ENCODE measurements at places on chromosomes 12 and 14.

- DNase-seq = no peak
These were observed 82.6 kb upstream of the PTPRB start for GRCh38 chr12:70719672-70720420.

GRCh38 chr12:109963743-109964429 lies 32.3 kb downstream of the GIT2 start:
- no peak for DNase-seq

GRCh38 chr14:57380935-57381334 lies 9.5 kb upstream of the NAA30 start:
- DNase-seq = no peak

DNA sequence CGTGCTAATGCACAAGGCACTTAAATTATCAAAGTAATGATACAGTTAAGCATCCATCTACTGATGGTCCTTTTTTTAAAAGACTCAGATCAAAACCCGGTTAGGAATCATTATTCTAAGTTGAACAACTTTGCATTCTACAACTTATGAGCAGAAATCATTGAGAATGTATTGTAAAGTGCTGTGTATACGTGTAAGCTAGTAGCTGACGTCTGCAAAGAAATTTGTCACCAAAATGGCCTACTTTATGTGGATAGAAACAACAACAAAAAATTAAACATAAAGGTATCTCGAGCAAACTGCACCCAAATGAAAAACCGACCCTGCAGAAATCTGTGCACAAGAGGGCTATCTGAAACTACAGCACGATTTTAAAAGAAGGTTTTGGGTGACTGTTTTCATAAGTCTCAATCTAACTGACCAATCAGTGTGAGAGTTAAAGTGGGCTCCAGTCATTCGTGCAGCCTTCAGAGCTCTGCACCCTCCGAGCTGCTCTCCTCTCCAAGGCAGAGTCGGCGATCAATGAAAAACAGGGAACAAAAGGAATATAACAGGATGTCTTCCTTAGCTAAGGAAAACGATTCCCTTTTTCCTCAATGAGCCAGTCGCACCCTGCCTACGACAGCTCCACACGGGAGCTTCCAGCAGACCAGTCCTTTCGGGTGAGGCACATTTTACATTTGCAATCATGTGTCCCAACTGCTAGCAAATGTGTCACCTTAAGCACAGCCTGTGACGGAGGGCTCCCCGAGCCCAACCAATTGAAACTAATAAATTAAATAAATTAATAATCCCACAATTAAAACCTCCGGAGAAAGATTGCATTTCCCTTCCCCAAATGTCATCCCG lies 200.7 kb upstream of the FOXN3 start:
- DNase-seq = no peak

GRCh38 chr12:98579835-98580234 lies 13.7 kb upstream of the SLC25A3 start:
- DNase-seq = no peak

DNA sequence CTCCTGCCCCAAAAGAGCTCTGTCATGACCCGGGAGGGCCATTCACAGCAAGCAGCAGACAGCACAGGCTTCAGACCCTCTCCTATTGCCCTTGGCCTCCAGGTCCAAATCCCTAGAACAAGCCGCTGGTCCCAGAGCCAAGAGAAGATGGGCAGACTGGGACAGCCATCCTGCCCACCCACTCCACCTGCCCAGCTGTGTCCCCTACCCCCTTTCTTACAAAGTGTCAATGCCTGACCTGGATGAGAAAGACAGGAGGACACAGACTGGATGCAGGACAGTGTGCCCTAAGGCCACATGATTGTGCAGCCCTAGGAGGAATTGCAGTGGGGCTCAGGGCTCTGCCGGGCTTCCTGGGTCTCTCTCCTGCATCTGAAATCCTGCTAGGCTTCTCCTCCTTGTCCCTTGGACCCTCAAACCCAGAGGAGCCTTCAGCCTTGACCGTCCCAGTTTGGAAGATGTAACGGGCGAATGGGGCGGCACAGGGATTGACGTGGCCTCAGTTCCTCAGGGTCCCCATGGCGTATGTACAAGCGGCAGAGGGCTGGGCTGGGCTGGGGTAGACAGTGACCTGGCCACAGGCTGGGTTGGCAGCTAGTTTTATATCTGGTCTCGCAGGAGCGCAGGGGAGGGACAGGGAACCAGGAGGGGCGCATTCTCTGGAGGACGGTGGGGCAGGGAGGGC lies 27.1 kb upstream of the BCDIN3D start:
- no peak for DNase-seq

DNA sequence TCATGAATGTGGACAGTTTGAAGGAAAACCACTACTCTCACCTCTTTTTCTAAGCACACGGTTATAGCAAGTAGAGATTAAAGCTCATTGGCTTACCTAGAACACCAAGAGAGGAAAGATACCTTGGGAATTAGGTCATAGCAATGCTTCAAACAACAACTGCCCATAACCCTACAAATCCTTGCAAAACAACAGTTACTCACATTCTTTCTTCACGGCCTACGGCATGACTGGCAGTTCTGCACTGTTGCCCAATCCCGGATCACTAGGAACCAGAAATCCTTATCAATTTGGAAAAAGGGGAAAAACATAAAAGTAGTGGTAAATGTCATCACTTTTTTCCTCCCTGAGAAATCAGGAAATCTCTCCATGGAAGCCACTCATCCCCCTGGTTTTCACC lies 9.6 kb upstream of the ISM2 start:
- no peak for DNase-seq

DNA sequence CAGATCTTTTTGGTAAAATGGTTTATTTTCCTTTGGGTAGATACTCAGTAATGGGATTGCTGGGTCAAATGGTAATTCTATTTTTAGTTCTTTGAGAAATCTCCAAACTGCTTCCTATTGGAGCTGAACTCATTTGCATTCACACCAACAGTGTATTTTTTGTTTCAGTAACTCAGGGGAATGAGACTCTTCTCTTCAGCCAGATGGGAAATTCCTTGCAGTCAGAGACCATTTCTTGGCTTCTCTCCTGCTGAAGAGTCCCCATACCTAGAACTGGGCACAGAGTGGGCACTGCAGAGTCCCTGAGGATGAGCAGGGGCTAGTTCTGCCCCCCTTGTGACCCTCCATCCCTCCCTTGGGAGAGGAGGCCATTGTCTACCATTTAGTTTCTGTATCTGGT lies 10.8 kb downstream of the SDSL start:
- no peak for DNase-seq

DNA sequence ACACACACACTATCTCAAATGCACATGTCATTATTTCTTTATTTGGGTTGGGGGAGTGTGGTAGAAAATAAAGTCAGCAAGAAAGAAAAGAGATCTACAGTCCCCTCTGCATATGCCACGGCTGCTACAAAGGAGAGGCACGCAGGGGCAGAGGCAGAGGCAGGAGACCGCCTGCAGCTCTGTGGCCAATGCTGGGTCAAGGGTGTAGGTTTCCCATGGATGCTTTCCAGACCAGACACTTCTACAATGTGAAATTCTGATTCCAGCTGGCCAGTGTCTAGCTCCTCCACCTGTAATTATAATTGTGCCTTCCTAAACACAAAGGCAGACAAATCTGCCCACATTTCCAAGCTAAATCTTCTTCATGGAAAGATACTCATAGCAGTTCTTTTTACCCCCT lies 19.2 kb downstream of the VPS37B start:
- DNase-seq = no peak

DNA sequence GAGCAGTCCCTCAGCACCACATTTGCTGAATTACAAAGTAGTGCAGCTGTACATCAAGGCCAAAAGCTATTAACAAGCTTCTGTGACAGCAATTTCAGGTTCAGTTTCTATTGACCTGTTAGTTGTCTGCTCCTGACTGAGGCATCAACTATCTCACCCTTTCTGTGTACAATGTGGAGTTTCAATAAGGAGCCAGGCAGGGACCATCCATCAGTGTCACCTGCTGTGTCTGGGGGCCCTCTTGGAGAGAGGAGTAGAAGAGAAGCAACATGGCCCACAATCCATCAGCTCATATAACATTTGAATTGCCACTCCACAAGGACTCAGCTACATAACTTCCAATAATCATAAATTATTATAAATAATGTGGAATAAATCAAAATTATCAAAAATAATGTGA lies 72.3 kb upstream of the CCDC196 start:
- DNase-seq = no peak

- no peak for DNase-seq
These were observed 84.8 kb downstream of the PRKCH start for GRCh38 chr14:61406198-61406597.

DNA sequence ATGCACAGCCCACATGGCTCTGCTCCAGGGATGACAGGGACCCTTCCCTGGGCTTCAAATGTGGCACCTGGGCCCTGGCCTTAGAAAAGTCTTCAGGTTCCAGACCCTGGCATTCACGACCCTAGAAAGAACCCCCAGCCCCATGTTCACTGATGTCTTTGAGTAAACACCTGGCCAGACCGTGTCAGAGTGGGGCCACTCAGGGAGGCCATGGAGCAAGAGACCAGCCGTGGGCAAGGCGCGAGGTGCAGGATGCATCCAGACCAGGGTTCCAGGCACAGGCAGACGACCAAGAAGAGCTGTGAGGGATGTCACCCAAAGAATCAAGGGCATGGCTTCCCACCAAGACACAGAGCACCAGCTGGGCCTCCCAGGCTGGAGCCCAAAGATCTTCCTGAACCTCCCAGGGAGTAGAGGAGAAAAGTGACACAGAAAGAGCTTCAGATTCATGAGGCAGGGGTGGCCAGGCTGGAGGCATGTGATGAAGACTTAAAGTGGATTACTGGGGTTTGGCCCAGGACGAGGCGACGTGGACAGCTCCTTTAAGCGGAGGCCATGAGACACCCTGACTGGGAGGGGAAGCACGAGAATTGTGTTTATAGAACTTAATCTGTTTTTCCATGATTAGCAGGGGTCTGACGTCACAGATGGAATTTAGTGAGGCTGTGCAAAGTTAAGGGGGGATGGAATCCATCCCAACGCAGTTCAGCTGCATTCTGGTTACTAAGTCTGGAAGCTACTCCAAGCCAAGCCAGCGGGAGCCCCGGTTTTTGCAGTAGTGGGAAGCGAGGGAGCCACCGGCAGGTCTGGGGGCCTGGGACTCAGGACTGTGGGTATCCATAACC lies 61.6 kb downstream of the ARL6IP4 start:
- DNase-seq = no peak

- no peak for DNase-seq
These were observed 4.4 kb downstream of the ORMDL2 start for GRCh38 chr12:55822228-55822627.

DNA sequence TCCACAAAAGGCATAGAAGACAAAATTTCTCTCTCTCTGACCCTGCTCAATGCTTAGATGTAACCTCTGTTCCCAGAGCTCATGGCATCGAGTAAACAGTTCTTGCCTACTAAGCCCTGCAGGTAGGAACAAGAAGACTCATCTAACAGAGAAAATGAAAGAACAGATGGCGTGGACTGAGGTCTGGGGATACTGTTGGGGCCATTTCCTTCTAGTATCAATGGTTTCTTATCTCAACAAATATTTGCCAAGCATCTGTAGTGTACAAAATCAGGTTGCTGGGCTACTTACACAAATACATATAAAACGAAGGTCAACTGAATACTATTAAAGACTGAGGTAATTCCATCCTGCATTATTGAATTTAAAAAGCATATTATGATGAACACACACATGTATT lies 93.3 kb downstream of the RIMBP2 start:
- no peak for DNase-seq

DNA sequence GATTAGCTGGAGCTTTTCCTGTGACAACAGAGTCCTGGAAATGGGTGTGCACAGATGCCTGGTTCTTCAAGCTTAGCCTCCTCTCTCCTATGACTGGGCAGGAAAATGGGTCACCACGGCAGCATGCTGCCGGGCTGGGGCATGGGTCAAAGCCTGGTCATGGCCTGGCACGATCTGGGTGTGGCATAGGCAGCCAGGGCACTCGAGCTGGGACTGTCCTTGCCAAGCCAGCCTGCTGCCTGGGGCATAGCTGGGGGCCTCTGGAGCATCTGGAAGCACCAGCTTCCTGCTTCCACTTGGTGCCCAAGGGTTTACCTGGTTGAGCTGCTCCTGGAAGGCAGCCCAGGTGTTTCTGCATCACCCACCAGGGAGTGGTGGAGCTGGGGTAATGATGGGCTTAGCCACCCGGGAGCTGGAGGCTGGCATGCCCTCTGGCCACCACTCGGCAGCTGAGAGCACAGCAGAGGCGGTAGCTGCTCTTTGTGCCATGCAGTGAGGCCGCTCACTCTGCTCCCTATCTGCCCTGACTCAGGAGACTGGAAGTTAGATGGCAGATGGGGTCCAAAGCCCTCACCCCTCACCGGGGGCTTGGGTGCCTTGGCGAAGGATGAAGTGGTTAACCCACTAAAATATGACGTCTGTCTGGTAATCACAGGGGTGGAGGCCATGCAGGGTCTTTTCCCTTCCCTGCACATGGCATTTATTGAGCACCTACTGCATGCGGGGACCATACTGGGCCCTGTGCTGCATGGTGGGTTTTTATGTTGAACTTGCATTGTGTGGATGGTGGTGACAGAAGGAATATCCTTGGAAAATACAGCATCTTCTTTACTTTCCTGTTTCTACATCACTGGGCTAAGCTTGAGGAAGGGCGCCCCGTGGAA lies 1.7 kb downstream of the OTUB2 start:
- no peak for DNase-seq

DNA sequence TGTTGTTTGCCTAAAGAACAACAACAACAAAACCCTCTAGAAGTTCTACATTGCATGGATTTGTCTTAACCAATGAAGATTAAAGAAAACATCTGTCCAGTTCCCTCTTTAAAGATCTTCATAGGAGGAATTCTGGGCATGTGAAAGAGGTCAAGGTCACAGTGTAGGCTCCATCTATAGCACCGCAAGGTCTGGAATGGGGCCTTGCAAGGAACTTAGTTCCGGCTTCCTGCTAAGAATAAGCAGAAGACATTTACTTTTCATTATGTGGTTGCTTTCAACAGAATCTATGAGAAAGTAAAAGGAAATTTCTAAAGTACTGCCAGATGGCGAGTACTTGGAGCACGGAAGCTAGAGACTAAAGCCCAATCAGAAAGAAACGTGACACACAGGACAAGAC lies 57.2 kb upstream of the GNPNAT1 start:
- no peak for DNase-seq

DNA sequence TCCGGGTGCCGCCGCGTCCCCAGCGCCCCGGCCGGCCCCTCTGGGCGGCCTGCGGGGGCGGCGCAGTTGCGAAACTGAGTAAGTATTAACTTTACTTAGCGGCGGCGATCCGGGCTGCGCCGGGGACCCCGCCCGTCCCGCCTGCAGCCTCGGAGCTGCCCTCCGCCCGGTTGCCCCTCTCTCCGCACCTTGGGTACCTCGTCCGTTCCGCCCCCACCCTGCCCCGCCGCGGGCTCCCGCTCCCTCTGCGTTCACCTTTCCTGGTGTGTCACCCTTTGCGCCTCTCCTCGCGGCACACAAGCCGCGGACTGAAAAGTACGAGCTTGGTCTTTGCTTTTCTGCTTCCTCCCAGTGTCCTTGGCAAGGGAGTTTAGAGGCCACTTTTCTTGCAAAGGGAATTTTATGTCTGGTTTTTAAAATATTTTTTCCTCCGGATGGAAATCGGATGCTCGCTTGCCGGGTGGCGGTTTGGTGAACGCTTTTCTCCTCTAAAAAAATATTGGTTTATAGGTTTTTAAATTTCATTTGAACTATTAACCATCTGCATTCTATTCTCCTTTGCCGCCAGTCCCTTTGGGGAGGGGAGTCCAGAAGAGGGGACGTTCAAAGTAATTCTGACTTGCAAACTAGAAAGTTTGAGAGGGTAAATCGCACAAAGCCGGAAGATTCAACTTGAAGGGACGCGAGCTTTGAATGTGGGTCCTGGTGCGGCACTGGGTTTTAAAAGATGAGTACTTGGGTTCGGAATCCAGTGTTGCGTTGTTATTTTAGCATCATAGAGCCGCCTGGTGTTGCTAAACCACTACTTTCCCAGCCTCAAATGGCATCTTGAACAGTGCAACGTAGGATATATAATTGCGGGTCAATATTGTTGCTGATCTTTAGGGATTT lies 834 bp downstream of the RASSF8 start:
- no peak for DNase-seq
